ENCODE measurements at places on chromosomes 2 and 18.

DNA sequence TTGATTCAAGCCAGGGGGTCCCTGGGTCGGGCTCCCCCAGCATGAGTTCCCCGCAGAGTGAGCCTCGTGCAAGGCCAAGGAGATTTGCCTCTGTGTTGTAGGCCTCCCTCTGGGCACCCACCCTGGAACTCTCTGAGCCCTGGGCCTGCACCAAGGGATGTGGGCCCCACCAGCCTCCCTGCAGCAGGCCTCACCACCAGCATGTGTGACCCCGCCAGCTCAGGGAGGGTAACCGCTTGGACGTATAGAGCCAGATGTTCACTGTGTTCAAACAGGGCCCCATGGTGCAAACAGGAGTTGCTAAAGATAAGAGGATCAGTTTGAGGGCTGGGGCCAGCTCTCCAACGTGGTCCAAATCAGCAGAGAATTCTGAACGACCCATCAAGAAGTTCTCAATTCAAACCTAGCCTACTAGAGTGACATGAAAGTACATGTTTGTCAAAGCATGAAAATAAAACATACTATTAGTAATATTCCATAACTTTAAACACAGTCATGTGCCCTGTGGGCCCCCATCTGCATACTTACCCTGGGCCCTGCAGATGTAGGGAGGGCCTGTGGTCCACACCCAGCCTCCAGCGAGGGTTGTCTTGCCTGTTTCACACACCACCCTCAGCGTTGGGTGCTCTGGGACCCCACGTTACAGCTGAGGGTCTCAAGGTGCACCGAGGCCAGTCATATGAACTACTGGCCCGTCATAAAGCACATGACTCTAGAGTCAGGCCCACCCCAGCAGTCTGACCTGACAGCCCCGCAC, 5.5 kb upstream of the TUBB6 start:
- no peak for DNase-seq

GRCh38 chr18:48201337-48202005, 207.7 kb downstream of the ZBTB7C start:
- DNase-seq = no peak

- no peak for DNase-seq
Observed at GRCh38 chr2:68737711-68738110, 3.1 kb downstream of the ARHGAP25 start.

- DNase-seq = no peak
Observed at GRCh38 chr2:88281302-88282217, 111.4 kb downstream of the THNSL2 start.

- DNase-seq = no peak
Observed at GRCh38 chr18:46213295-46213694, 109.1 kb downstream of the HAUS1 start.

- peak; percentile 22 for DNase-seq
Observed at GRCh38 chr2:128781585-128782385, 463.1 kb upstream of the HS6ST1 start.

DNA sequence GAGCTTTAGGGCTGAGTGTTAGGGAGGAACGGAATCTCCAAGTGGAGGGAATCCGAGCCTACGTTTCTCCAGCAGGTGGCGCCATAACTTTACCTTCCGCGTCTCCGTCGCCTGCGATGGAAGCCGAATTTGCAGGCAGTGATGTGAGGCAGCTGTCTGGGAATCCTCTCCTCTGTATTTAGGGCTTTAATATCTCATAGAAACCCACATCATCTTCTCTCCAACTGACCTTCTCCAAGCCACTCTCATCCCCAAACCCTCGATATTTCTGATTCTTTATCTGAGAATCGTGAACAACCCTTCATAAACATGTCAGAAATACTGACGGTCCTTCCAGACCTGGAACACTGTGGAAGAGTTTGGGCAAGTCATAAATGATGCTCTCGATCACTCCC, 27.5 kb downstream of the SIX2 start:
- DNase-seq = no peak

GRCh38 chr2:55370208-55370607, 49.4 kb downstream of the CCDC88A start:
- DNase-seq = no peak

- DNase-seq = no peak
Observed at GRCh38 chr2:62539606-62540407, 33.8 kb upstream of the TMEM17 start.

- no peak for DNase-seq
Observed at GRCh38 chr2:105845976-105846375, 101.3 kb downstream of the NCK2 start.

DNA sequence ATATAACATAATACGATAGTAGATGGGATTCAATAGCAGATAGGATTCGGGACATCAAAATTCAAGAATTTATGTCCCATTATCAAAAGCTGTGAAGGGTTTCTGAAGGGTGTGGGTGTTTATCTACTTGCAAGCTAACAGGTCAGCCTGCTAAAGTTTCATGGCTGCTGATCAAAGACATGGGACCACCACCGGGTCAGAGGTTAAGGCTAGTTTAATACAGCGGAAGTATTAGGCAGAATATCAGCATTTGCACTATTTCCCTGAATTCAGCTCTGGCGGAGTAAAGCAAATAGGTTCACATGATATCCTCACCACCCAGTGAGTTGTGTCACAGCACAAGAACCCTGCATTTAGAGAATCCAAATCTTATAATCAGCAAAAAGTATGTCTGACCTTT, 82.5 kb downstream of the DSEL start:
- no peak for DNase-seq

GRCh38 chr2:197377670-197378069, 57.2 kb downstream of the SF3B1 start:
- no peak for DNase-seq

Data from left lung (tissue), 14 donors.